RKO (cell line): ENCODE measurements at places on chromosomes 13 and 19.
A peak's percentile ranks its signal among the peaks of the same experiment; 100 is the strongest.

- DNase-seq = peak; percentile 46
Measured at GRCh38 chr13:27283906-27284493, 13.4 kb downstream of the RASL11A start.

DNA sequence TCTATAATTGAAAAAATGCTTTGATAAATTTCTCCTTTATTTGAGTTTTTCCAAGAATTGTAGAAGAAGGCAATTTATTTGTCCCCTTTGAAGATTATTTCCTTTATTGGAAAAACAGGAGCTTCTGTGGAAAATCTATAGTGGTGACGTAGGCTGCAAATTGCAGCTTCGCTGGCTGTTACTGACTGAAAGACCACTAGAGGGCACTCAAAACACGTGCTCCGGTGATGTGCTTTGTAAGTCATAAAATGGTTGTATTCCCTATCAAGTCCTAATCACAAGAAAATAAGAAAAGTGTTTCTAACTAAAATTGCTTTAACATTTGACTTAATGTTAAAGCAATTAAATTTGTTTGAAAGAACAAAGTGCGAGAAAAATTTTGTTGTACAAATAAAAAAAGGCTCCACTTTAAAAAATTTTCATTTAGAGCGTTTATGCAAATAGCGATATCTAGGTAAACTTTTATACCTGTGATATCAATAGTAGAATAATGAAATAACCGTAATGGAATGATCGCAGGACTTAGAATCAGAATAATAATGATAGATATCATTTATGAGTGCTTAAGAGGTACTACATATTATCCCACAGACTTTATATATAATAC is 638.2 kb upstream of the SPRY2 start:
- DNase-seq = peak; percentile 82

- peak; percentile 37 for DNase-seq
Measured at GRCh38 chr19:47781590-47782262, 3.2 kb downstream of the SELENOW start.

- DNase-seq = no peak
Measured at GRCh38 chr13:98976338-98976737, 1.5 kb downstream of the DOCK9 start.

- peak; percentile 41 for DNase-seq
Measured at GRCh38 chr13:78689011-78689410, 30.1 kb upstream of the OBI1 start.

DNA sequence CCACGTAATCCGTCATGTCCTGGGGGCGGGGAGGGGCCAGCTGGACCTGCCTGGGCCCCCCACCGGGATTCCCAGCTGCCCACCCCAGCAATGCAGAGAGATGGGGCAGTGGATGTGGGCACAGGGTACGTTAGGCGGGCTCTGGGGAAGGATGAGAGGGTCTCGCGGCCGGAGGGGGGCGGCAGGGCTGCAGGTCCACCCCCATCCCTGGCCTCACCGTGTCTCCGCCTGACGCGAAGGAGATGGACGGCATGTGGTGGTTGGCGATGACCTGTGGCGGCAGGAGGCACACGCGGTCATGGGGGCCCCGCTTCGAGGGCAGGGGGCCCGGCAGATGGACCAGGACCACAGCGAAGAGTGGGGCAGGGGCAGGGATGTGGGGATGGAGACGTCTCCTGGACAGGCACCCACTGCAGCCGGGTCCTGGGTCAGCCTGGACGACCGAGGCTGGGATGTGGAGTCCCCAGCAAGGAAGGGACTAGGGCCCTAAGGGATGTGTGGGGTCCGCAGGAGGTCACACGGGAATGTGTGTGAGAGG is 24.4 kb downstream of the SHC2 start:
- no peak for DNase-seq

GRCh38 chr19:39906283-39906682 is 28.2 kb downstream of the FCGBP start:
- no peak for DNase-seq

GRCh38 chr13:68535329-68535728 is 1305.2 kb upstream of the PCDH9 start:
- DNase-seq = no peak

DNA sequence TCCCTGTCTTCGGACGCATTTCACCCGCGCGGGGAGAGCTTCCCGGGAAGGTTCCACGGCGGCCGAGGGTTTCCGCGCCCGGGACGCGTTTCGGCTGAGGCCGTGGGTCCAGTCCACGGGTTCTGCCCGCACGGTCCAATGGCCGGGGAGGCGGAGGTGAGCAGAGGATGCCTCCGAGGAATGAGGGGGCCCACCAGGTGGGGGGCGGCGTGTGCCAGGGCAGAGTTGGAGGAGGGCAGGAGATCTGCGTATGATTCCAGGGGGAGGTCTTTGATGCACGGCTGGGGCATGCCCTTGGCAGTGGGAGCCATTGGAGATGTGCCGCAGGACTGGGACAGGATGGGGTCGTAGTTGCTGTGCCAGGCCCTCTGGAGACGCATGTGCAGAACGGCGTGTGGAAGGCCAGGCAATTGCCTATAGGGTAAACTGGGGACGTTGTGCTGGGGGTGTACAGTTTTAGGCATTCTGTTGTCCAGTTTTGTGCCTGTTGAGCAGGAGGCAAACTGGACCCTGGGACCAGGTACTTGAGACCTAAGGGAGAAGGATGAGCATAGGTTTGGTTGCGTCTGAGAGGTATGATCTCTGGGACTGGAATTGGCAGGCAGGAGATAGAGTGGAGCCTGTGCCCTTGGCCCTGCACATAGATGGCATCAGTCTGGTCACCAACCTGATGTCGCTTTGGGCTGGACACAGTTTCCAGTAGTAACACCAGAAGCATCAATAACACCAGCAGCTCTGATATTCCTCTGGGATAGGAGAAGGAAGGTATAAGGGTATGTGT is 751 bp downstream of the ZNF584 start:
- peak; percentile 75 for DNase-seq

- no peak for DNase-seq
Measured at GRCh38 chr19:29714371-29714952, 599 bp downstream of the C19orf12 start.

DNA sequence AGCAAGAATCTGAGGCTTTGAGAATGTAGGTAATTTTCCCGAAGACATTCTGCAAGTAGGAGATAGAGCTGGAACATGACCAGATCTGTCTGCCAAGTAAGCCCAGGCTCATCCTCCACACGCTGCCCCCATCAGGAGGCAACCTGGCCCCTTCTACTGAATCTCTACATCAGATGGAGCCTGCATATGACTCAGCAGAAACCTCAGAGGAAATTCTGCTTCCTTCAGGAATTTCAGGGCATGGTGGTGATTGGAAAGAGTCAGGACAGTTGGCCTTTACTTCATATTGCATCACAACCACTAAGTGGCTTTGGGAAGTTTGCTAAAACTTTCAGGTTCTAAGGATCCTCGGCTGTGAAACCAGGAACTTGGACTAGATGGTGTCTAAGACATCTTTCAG is 85.2 kb downstream of the LRRC63 start:
- peak; percentile 9 for DNase-seq

DNA sequence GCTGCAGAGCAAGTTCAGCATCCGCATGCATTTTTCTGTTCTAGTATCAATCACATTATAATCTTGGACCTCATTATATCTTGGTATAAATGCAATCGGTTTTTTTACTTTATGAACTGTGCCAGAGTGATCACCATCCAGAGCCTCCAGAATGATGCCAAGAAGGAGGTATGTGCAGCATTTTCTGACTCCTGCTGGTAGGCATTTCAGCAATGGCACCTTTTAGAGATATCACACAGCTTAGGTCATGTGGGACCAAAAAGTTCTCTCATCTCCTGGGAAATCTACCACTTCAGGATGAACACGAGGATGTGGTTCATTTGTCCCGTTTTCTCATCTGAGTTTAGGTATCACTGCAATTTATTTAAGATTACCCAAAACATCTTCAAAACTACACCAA is 220.4 kb downstream of the VWA8 start:
- DNase-seq = no peak

GRCh38 chr19:7874076-7874896 is at the start of gene PRR36:
Gene PRR36 (minus strand): TSS chr19:7874390. CDS start chr19:7873689, 701 bp downstream.
- DNase-seq = no peak

DNA sequence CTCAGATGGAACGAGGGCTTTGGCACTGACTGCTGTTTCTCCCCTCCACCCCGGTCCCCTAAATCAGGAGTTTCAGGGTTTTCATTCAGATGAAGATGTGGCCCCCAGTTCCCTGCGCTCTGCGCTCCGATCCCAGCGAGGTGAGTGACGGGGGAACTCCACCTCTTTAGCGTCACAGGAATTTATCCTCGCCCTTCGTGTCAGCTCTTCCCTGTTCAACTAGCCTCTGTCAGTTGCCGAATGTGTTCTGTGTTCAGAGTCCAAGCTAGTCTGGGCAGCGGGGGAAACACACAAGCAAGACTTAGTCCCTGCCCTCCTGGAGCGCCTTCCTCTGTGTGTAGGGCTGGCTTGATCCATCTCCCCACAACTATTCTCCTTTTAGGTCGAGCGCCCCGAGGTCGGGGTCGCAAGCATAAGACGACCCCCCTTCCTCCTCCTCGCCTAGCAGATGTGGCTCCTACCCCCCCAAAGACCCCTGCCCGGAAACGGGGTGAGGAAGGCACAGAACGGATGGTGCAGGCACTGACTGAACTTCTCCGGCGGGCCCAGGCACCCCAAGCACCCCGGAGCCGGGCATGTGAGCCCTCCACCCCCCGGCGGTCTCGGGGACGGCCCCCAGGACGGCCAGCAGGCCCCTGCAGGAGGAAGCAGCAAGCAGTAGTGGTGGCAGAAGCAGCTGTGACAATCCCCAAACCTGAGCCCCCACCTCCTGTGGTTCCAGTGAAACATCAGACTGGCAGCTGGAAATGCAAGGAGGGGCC is 1.8 kb downstream of the KMT2B start:
- DNase-seq = no peak

DNA sequence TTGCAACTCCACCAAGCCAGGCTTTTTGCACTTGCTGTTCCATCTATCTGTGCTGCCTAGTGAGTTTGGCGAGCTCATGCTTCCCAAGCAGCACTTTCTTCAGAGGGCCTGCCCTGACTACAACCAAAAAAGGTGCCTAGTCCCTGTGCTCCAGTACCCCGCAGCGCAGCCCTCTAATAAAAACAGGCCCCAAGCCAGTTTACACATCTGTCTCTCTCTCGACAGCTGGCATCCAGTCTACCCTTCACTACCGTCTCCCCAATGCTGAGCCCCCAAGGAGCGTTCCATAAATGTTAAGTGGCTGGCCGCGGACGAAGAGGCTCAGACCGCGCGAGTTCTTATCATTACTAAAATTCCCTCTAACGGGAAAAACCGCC is 512 bp downstream of the MED4 start:
- peak; percentile 38 for DNase-seq

GRCh38 chr19:32041681-32042292 is 303.6 kb upstream of the ZNF507 start:
- peak; percentile 54 for DNase-seq
